ENCODE measurements at places on chromosomes 2 and 18.

- DNase-seq = no peak
Measured at GRCh38 chr2:60678551-60678950, 77.5 kb upstream of the PAPOLG start.

- no peak for DNase-seq
Measured at GRCh38 chr2:184523732-184524131, 74.6 kb upstream of the ZNF804A start.

DNA sequence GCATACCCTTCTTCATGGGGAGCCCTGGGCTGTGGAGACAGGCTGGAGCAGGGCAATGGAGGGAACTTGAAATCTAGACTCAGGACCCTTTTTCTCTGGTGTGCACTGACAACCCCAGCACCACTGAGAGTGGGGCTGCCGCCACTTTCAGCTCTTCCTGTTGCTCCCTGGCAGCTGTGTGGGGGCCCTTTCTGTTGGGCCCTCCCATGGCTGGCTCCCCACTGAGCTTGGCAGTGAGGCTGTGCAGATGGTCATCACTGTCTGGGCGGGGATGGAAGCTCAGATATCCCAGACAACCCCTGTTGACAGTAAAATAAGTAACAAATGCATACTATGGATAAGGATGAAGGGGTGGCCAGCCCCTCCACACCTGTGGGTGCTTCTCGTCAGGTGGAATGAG is 6.7 kb downstream of the MYO7B start:
- no peak for DNase-seq

- no peak for DNase-seq
Measured at GRCh38 chr18:75125382-75126331, 83.3 kb downstream of the PTGR3 start.

- no peak for DNase-seq
Measured at GRCh38 chr2:168521053-168521741, 65.1 kb downstream of the CERS6 start.

DNA sequence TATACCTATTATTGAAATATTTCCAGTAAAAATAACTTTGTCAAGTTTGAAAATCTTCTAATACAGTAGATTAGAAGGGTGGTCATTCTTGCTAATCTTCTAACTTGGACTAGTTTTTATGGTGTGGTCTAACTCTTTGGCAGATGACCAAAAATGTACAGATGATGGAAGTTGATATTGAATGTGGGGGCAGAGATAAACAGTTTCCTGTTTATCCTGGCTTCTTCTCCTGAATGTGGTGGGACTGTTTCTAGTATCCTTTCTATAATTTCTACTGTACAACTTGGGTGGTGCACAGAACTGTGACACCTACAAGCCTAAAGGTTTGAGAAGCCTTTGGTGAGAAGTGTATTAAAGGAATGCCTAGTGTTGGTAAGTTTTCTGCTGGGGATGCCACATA is 178.7 kb downstream of the PDE11A start:
- no peak for DNase-seq

GRCh38 chr18:3458952-3459853 is 9.2 kb downstream of the TGIF1 start:
- DNase-seq = no peak

GRCh38 chr2:188322569-188323551 is 31.2 kb downstream of the GULP1 start:
- DNase-seq = no peak

- DNase-seq = no peak
Measured at GRCh38 chr2:128320192-128320905, 1.7 kb upstream of the HS6ST1 start.

DNA sequence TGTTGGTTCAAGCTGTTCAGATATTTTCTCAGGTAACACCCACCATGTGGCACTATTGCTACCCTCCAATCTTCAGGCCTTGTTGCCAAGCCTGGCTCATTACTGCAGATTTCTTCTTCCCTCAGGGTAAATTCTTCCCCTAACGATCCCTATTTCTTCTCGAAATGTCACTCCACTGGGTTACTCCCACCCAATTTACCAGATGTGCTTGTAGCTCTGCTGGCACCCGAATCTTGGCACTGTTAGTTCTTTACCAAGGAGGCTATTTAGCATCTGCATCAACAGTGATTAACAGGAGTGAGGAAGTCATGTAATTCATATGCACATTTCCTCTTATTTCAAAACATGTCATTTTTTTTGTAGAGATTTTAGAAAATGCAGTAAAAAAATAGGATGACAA is 217.1 kb upstream of the CYRIA start:
- DNase-seq = no peak

GRCh38 chr18:7512348-7512747 is 54.8 kb upstream of the PTPRM start:
- no peak for DNase-seq

GRCh38 chr18:59649591-59649990 is 47.6 kb downstream of the CCBE1 start:
- DNase-seq = no peak

- DNase-seq = no peak
Measured at GRCh38 chr2:151097128-151097527, 164.5 kb downstream of the RBM43 start.

- no peak for DNase-seq
Measured at GRCh38 chr2:165533331-165533730, 63.8 kb downstream of the CSRNP3 start.

DNA sequence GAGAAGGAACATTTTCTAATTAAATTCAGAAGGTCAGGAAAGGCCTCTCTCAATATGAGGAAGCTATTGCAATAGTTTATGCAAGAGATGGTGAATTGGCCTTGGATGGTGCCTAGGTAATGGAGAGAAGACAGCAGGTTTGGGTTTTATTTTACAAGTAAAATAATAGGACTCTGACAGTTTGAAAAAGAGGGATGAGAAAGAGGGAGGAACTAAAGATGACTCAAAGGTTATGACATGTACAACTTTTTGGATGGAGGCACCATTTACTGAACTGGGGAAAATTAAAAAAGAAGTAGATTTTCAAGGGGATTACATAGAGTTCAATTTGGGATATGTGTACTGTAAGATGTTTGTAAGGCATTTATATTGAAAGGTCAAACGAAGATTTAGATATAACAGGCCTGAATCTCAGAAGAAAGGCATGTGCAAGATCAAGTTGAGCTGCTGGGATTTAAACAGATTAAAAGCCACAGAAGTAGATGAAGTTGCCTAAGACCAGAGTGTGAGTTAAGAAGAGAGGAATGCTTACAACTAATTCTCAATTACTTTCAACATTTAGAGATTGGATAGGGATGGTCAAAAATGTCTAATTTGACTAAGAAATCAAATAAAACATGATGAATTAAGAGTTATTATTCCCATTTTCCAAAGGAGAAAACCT is 12.3 kb upstream of the ASNSD1 start:
- DNase-seq = no peak

DNA sequence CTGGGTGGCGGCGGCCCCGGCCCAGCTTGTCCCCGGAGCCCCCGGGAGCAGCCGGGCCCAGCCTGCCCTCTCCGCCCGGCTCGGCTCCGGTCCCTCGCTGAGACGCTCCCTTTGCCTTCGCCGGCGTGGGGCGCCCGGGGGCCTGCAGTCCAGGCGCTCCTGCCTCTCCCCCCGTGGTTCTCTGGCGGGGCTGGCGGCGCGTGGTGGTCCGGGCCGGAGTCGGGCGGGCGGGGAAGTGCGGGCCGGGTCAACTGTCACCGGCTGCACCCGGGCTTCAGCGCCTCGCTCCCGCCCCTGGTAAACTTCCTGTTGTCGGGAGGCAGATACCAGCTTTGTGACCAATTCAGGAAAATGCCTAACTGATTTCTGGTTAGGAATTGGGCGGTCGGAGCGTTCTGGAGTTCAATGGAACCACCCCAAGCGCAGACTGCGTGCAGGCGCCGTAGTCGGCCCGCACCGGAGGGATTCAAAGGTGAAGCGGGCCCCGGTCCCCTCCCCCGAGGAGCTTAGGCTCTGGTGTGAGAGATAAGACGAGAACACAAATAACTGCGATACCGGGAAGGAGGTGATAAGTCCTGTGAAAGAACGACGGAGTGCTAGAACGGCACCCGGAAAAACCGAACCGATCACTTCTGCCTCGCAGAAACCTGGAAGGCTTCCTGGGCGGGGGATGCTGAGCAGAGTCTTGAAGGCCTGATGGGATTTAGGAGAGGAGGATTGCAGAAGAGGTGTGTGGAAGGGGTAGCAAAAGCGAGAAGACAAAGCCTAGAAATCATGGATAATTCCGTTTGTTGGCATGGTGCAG is 891 bp downstream of the CAB39 start:
- no peak for DNase-seq

GRCh38 chr2:163610817-163611556 is 124.8 kb downstream of the FIGN start:
- no peak for DNase-seq

DNA sequence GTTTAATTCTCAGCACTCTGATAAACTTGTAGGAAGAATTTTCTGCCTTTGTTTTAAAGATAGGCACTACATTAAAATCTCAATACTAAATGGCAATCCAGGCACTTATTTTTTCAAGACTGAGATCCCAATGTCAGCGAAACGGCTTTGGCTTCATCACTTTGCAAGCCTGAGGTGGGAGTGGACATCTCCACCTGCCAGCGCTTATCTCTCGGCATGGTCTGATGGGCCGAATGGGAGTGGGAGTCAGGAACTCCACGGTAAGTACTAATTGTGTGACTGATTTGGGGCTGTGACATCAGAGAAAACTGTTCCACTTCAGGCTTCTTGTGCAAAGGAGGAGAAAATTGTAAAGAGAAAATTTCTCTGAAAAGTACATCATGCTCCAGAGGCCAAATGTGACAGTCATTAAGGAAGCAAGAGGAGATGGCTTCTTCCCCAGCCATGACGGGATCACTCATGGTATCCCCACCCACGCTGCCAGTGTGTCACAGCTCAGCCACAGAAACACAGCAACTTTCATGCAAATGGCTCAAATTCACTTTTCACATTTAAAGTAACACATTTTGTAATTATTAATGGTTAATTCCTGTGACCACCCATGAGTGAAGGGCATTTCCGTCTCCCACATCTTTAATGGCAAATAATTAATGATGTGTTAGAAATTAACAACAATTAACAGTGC is 385.5 kb upstream of the HNRNPA3 start:
- no peak for DNase-seq

DNA sequence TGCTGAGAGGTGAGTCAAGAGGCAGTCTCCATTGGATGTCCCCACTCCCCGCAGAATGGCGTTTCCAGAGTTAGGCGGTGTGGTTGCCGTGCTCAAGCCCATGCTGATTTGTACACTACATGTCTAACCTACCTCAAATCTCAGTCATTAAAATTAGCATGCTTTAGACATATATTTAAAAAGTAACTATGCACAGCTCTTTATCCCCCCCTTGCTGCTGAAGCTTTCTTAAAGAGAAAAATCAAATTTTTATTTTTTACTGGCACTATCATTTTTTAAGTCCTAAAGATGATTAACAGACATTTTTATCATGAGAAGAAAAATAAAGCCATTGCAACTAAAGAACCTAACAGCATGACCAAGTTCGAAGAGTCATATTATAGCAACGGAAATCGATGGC is 42.9 kb downstream of the BOLA3 start:
- DNase-seq = no peak

DNA sequence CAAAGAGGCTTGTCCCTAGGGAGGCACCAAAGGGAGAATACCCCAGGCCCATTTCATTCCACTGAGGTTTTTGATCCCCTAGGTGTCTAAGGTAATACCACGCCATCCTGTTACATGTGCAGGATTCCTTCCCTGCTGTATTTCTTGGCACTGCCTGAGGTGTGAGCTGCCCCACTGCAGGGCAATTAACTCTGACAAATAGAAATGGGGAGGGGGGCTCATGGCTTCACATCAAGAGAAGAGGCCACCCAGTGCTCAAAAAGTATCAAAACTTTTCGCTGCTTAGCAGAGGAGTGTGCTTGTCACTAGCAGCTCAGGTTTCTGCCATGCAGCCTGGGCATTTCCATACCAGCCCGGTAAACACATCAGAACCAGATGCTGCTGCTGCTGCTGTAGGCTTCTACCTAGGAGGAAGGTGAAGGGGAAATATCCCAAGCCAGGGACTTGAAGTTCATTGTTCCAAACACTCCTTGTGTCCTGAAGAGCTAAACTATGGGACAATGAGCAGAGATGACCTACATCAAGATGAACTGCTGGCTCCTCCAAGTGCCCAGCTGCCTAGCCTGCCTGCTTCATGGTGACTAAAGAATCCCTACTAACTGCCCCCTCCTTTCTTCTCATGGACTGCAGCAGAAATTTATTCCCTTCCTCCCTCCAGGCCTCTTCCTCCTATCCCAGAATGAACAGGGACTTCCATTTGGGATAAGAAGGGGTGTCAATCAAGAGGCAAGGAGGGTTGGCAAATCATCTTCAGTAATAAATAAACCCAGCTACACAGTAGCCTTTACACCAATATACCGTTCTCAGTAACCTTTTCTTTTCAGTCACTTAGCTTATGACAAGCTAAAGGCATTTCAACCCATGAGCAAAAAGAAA is 16.4 kb downstream of the POU3F3 start:
- no peak for DNase-seq

GRCh38 chr2:39851251-39851650 is 72.2 kb upstream of the THUMPD2 start:
- no peak for DNase-seq

Data from T1000 (cell line).